ENCODE measurements at places on chromosomes 3 and 15.

GRCh38 chr15:68421115-68421551, 10.8 kb downstream of the ITGA11 start:
- DNase-seq: no peak

GRCh38 chr3:182979103-182979673, 1.1 kb downstream of the DCUN1D1 start:
- no peak for DNase-seq

GRCh38 chr15:90497376-90497775, 32.3 kb upstream of the CRTC3 start:
- DNase-seq: no peak

DNA sequence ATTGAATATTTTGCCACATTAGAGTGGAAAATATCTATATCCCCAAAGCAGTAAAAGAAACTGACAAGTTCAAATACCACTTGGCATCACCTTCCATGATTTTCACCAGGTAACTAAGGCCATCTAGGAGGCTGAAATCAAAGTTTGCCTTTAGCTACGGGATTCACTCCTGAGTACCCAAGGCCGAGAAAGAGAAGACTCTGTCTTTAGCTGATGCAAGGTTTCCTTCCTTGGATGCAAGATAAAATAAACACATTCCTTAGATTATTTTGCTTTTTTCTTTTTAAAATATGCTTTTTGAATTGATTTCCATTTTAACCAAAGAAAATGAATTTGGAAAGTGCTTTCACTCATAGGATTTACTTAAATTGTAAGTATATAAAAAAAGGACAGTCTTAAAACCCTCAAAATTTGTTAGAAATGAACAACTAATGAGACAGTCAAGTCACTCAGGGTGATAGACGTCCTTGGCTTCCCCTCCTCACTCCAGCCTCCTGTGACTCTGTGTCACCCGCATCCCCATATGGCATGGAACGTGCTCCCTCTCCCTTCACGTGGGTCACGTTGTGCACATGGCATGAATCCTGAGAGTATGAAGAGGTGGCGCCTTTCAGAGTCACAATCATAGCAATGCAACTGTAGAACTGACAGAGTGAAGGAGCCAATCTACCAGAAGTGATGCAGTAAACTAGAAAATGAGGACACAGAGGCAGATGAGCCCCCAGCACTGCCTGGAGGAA, 148.4 kb downstream of the RTP4 start:
- DNase-seq: no peak

GRCh38 chr15:38609097-38609738, 44.6 kb upstream of the RASGRP1 start:
- no peak for DNase-seq

- DNase-seq: no peak
Measured at GRCh38 chr3:41508063-41508696, 308.9 kb downstream of the CTNNB1 start.

DNA sequence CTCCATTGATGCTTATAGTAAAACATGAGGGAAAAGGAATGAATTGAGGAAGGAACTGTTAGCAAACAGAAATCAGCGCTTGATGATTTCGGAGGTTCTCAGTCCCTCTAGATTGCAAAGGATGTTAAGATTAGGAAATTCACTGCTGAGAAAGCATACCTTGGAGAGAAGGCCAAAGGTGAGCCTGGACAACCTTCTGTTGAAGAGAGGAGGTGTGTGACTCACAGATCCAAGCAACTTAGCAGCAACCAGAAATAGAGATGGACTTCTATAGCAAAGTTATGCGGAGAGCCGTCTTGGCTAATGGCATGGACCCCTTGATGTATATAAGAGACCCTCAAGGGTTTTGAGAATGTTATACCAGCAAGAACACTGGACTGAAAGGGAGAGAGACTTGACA, 114.3 kb downstream of the EEFSEC start:
- DNase-seq: no peak

DNA sequence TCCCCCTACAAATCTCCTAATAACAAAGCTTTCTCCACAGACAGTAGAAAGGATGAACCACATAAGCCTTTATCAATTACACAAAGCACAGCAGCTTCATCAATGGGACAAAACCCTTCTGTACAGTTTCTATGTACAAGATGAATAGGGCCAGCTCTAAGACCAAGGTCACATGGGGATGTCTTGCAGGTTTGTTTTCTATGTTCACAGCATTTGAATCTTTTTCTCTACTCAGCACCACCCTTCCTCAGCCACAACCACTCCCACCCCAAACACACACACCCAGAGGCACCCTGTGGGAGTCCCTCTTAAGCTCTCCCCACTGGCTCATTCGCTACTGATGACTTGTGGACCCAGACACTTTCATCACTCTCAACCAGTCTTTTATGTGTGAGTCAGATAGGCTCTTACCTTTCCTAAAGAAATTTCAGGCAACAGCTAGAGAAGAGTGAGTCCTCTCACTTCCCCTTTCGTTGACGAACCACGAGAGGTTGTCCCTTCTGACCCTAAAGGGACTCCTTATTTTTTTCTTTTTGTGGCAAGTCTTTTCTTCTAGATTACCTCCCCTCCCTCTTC, 57.9 kb downstream of the ARHGAP31 start:
- no peak for DNase-seq

GRCh38 chr15:29383367-29383766, 113.7 kb upstream of the NSMCE3 start:
- no peak for DNase-seq

GRCh38 chr3:194070220-194070633, 65.7 kb upstream of the HES1 start:
- no peak for DNase-seq

DNA sequence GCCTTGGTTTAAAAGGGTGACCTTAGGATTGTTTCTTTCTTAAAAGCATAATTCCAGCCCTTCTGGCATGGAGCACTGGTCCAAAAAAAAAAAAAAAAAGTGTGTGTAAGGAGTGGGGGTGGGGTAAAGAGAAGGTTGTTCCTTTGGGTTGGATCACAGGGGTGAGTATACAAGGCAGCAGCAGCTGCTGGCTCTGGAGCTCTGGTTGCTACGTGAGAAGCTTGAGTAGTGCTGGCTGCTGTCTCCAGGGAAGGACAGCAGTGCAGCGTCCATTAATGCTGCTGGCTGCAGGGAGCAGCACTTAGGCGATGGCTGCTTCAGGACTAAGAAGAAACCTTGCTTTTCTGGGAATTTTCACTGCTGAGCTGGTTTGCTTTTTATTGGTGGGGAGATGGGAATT, 2.3 kb downstream of the SETD5 start:
- DNase-seq: peak; percentile 86
